ENCODE measurements at places on chromosomes 2 and 18. TPM values are rescaled to one million over a fixed set of nuclear protein-coding genes. Genes with fewer than 3 reads are reported as not detected.
A peak's percentile ranks its signal among the peaks of the same experiment; 100 is the strongest.

GRCh38 chr2:55010915-55011314 is 39.3 kb downstream of the RTN4 start:
- peak; percentile 80 for DNase-seq

DNA sequence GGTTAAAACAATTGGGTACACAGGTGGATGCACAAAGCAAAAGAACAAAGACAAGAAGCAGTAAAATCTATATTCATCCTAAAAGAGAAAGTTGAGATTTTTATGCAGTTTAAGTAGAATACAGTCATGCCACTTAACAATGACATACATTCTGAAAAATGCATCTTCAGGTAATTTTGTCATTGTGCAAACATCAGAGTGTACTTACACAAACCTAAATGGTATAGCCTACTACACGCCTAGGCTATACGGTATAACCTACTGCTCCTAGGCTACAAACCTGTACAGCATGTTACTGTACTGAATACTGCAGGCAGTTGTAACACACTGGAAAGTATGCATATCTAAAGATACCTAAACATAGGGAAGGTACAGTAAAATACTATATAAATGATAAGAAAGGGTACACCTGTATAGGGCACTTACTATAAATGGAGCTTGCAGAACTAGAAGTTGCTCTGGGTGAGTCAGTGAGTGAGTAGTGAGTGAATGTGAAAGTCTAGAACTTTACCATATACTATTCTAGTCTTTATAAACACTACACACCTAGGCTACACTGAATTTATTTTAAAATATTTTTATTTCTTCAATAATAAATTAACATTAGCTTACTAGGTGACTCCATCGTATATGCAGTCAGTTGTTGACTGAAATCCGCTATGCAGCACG is 132.9 kb downstream of the BARD1 start:
- no peak for DNase-seq

The CCDC148 gene
- polyA plus RNA-seq, result not detected

DNA sequence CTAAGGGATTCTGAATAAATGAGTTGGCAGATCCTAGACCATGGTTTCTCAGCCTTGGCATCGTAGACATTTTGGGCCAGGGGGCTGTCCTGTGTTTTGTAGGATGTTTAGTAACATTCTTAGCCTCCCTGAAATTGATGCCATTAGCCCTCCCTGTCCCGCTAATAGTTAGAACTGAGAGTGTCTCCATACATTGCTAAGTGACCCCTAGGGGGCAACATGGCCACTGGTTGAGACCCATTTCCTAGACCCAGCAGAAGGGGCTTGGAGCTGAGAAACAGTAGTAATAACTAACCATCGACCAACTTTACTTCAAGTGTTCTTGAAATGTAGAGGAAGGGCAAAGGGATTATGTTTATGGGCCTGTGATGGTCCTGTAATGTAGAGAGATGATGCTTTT is 40.8 kb downstream of the KCMF1 start:
- no peak for DNase-seq

- DNase-seq, result no peak
Measured at GRCh38 chr18:59715966-59716369, 18.7 kb upstream of the CCBE1 start.

The NTSR2 gene
- polyA plus RNA-seq, result not detected

Data from CD14-positive monocyte (primary cell).